ENCODE measurements at places on chromosomes 4 and X. TPM values are rescaled to one million over a fixed set of nuclear protein-coding genes. Genes with fewer than 3 reads are reported as not detected.
A peak's percentile ranks its signal among the peaks of the same experiment; 100 is the strongest.

DNA sequence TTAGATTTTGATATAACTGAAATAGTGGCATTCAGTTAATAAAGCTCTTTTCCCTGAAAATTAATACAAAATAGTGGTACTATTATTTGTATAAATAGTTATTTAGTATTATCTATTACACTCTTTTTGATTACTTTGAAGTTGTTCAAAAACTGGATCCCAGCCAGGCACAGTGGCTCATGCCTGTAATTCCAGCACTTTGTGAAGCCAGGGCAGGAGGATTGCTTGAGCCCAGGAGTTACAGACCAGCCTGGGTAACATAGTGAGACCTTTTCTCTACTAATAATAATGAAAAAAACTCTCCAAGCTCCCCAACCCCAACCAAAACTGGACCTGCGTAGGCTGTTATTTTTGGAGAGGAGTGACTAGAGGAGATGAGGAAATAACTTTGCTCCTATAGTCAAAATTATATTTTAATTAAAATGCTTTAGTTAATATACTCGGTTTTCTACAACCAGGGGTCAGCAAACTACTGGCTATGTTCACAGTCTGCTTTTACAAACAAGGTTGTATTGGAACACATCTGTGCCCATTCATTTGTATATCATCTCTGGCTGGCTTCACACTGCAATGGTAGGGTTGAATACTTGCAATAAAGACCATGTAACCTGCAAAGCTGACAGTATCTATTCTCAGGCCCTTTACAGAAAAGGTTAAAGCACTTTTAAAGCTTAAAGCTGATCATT lies 27.6 kb downstream of the GUCY1A1 start:
- DNase-seq: no peak

DNA sequence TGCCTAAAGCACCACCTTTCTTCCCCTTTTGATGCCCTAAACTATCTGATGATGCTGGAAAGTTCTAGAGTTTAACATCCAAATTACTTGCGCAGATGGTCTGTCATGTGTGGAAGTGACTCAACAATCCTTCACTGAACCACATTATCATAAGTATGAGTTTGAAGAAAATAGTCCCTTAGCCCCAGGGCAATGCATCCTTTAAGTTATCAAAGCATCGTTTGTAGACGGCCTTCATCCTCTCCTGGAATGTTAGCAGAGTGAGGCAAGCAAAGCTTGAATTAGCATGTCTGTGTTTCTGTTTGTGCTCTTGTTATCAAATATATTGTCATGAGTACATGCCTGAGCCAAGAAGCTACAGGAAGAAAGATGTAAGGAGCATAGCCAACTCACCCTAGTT lies 570.9 kb downstream of the MID1IP1 start:
- no peak for DNase-seq

The PABPC5 gene
- not detected for total RNA-seq

The CT45A1 gene
- total RNA-seq: not detected

The VCX gene
- not detected for total RNA-seq

The BEX1 gene
- not detected for total RNA-seq

- no peak for DNase-seq
Measured at GRCh38 chrX:153055871-153056749, at the start of gene PNMA3. PNMA3 (plus strand) TSS chrX:153056470; CDS start chrX:153057056, 586 bp downstream.

The CYLC1 gene
- total RNA-seq: not detected

DNA sequence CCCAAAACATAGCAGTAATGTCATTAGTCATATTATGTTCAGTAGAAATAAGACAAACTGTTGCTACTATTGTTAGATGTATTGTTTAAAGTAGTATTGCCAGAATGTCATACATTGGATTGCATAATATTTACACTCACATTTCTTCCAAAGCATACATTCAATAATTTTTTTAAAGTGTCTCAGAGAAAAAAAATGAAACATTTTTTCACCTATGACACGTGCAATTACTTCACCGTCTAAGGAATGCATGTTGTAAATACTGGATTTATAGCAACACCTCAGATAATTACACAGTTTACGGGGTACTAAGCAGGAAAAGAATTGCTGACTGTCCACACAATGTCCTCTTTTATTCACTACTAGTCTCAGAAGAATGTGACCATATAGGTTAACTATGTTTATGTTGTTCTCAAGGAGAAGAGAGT lies 162.1 kb downstream of the PCDH18 start:
- peak; percentile 56 for DNase-seq
